Stimulated activated CD8-positive, alpha-beta memory T cell treated with anti-CD3 and anti-CD28 coated beads, Interleukin-15, amount 100 ng/mL, for 48 hours (primary cell): ENCODE measurements at places on chromosomes 2 and 18.

GRCh38 chr2:33086400-33087015, 139.8 kb downstream of the LTBP1 start:
- DNase-seq, result no peak

GRCh38 chr2:37711831-37712230, 40.4 kb upstream of the CDC42EP3 start:
- no peak for DNase-seq

DNA sequence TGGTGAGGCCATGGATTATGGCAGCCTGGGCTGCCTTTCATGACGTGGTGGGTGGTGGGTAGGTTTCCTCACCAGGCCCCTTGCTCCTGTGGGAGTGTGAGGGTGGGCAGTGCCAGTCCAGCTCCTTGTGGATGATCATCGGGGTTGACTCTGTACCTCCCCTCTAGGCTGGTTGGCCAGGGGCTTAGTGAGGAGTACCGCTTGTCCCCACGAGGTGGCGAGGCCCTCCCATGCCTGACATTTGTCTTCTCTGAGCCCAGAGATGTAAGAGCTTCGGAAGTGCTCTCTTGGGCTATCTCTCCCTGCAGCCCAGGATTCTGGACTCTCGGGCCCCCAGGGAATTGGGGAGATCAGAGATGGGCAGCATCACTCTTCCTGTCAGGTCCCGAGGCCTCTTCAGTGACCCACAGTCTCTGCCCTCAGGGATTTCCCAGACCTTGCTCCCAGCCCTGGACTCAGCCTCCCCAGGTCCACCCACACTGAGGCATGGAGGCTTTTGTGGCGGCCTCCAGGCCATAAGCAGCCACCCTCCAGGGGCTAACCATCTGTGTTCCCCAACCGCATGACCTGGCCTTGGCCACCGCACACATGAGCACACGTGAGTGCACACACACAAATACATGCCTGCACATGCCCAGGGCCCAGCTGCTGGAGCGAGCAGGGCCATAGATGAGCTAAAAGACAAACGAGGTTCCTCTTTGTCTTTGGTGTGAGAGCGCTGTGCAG, 6.5 kb downstream of the SPR start:
- DNase-seq, result no peak

DNA sequence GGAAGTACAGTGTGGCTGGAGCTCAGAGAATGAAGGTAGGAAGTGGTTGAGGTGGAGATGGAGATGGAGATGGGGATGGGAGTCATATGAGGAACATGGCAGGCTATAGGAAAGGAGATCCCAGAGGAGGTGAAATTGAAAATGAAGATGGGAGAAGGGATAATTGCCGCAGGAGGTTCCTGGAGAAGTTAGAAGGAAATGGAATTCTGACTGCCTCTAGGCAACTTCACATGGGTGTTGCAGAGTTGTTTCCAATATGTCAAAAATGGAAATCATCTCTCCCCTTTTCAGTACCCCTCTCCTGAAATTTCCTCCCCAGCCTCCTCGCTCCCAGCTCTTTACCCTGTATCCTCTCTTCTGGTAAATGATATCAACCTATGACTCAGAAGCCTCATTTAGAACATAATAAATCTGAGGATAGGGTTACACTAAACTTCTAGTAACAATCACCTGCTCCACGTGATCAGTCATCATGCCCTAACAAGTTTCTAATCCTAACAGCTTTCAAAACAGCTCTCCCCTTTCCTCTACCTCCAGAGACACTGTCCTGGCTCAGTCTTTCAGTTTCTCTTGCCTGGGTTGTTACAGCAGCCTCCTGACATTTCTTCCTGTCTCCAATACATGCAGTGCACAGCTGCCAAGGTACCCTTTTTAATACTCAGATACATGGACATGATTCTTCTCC, 201.9 kb upstream of the RBMS1 start:
- DNase-seq, result no peak

DNA sequence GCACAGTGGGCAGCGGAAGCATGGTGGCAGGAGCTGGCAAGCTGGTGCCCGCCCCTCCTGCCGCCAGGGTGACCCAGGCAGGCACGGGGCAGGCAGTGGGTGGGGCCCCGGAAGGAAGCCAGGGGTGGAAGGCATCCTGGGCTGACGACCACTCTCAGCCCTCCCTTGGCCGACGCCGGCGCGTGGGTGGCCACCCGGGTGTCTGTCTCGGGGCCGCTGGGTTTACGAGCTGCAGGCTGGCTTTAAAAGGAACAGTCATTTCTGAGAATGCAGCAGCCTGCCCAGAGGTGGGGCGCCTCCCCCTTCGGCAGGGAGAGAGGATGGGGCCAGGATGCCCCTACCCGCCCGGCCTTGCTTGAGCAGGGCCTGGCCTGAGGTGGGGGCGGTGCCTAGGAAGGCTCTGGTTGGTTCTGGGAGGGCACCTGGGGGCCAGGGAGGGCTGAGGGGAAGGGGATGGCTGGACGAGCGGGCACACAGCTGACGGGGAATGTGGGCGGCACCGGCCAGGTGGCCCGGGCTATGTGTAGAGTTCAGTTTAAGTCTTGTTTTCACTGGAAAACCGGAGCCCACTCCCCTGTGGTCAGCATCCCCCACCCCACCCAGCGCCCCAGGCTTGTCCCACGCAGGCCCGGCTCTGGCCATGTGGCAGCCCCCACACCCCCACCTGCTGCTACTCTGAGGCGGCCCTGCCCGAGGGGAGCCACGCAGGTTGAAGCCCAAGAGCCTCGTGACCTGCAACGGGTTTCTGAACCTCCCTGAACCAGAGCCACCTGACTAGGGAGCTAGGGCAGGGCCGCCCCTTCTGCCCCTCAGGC, 6.3 kb downstream of the BOK start:
- DNase-seq, result no peak

GRCh38 chr2:155377266-155377680, 678.8 kb downstream of the KCNJ3 start:
- no peak for DNase-seq
